ENCODE measurements at places on chromosomes 16 and 17. TPM values are rescaled to one million over a fixed set of nuclear protein-coding genes. Genes with fewer than 3 reads are reported as not detected.

- DNase-seq = no peak
Observed at GRCh38 chr17:64139542-64139941, 9.6 kb upstream of the ERN1 start.

AIPL1 gene
- not detected for polyA plus RNA-seq

GRCh38 chr16:80041410-80041809, 440.9 kb upstream of the MAF start:
- no peak for DNase-seq

TMEM238L gene
- polyA plus RNA-seq = 11.1 TPM

GRCh38 chr17:75874323-75875181, 3.8 kb downstream of the TRIM47 start:
- no peak for DNase-seq

CPSF4L gene
- not detected for polyA plus RNA-seq

GRCh38 chr17:56149266-56150036, 3.8 kb upstream of the ANKFN1 start:
- no peak for DNase-seq

CLEC18C gene
- 67.8 TPM for polyA plus RNA-seq

- no peak for DNase-seq
Observed at GRCh38 chr17:75819678-75820077, 24.5 kb downstream of the UNC13D start.

DNA sequence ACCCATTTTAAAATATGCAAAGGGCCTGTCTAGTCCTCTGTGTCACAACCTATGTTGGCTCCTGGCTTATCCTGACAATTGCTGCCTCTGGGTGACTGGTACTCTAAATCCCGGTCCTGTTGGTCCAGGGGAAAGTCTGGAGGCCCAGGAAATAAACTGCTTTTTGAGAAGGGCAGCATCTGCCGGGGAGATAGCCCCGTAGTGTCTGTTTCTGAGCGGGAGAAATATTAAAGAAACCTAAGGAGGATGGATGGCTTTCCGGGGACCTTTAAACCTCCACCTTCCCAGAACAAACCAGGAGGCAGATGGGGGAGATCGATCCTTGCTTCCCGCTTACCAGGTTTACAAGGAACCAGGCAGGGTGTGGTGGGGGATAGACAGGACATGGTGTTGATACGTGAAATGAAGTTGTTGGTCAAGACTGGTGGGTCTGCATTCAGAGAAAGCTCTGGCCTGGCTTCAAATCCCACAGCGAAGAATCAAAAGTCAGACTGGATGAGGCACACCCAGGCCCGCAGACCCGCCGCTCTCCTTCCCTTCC, 3.8 kb downstream of the HOXB2 start:
- DNase-seq = no peak

MT1G gene
- polyA plus RNA-seq = 90.7 TPM

DNA sequence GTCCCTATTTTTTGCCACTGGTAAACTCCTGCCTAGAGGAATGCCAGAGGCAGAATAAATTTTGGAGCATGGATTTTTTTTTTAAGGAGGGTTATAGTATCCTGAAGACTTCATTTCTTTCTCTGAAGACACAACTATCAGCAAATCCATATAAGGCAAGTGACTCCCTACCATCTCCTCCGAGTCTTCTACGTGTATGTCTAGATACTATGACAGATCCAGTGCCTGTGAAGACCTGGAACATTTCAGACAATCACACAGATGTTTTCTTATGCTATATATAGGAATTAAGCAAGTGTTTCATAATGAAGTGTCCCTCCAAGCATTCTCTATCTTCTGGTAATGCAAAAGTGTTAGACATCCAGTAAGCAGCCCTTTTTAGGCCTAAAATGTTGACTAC, 255.5 kb upstream of the TBX2 start:
- no peak for DNase-seq

GRCh38 chr16:89386306-89387185, 103.8 kb downstream of the ANKRD11 start:
- DNase-seq = no peak

KRTAP1-4 gene
- polyA plus RNA-seq = not detected

GRCh38 chr16:24778671-24779070, 49.2 kb downstream of the TNRC6A start:
- no peak for DNase-seq

WNK4 gene
- 7.1 TPM for polyA plus RNA-seq

PRSS33 gene
- 0.22 TPM for polyA plus RNA-seq

SLC35G6 gene
- 0.26 TPM for polyA plus RNA-seq

GRCh38 chr17:2024572-2025219, 438 bp downstream of the RTN4RL1 start:
- DNase-seq = no peak

GRCh38 chr17:62064029-62064790, 868 bp downstream of the MED13 start:
- no peak for DNase-seq

KRT31 gene
- not detected for polyA plus RNA-seq

GRCh38 chr16:2769675-2770056, 7.4 kb downstream of the ELOB start:
- DNase-seq = no peak

- no peak for DNase-seq
Observed at GRCh38 chr17:81999976-82000802, 22.5 kb downstream of the CENPX start.

- no peak for DNase-seq
Observed at GRCh38 chr16:10992797-10993196, 48.4 kb downstream of the CLEC16A start.

HBA1 gene
- polyA plus RNA-seq = 1,202 TPM

DNA sequence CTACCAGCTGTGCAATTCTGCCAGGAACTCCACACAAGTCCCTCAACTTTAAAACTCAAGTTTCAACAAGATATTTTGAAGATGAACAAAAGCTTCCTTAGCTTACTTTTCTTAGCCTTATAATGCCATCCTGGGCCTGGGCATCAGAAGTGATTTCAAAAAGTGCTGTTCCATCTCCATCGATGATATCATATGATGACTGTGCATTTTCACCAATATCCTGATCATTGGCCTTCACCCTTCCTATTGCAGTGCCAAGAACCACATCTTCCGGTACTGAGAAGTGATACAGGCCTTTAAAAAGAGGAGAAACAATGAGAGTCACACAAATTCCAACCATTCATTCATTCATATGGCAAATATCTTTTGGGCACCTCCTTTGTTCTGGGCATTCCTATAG, 215.4 kb downstream of the CDH8 start:
- no peak for DNase-seq

C16orf86 gene
- polyA plus RNA-seq = 4.1 TPM

DNA sequence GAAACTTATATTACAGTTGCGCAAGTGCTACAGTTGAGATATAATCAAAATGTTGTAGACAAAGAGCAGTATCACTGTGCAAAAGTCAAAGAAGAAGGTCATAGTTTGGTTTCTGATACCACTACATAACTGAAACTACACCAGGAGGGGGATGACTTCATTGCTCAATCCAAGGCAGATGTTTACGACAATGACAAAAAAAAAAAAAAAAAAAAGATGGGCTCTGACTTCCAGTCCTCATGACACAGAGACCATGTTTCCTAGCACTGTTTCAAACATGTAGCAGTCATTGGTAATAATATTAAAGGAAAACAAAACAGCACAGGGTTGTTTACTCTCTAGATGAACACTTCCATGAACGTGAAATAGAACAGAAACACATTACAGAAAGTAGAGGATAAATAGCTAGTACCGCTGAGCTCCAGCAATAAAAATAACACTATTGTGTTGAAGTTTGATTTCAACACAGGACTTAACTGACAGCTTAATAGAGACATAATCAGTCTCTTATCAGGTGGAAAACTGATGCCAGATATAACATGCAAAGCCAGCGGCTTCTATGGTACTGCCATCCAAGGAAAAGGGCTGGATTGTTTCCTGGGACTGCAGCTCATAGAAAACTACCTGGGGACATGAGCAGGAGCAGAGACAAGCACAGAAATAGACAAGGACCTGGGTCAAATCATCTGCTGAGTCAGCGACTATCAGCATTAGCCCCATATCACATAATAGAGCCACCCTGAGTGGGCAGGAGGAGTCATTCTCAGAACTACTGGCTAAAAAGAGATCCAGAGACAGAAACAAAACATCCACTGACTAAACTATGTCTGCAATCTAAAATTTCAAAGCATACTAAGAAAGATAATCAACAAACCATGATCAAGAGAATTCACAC, 463.6 kb upstream of the SOX9 start:
- no peak for DNase-seq

ANKRD40CL gene
- 0.24 TPM for polyA plus RNA-seq

GRCh38 chr16:2777231-2777902, at the start of gene ELOB:
ELOB (minus strand) TSS chr16:2777280; CDS start chr16:2777239, 41 bp downstream.
- DNase-seq = peak; percentile 82

DNA sequence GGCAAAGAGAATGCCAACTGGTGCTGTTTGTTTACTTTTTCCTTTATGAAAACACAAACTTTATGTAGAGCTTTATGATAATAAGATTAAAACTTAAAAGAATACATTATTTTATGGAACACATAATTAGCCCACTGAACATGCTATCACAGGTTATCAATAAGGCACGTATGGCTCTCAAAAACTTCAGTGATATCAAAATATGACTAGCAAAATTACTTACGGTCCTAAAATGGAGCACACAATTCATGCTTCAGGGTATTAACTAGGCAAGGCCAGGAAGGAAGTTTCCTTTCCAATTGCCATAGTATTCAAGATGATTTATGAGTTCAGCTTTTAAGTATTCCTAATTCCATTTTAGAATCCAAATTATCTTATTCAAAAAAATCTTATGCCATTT, 3.6 kb downstream of the RNF43 start:
- DNase-seq = no peak

- no peak for DNase-seq
Observed at GRCh38 chr17:73802314-73802713, 158.1 kb upstream of the SDK2 start.

GRCh38 chr17:37737081-37737480, 7.8 kb downstream of the HNF1B start:
- no peak for DNase-seq

Data from renal cortex interstitium (tissue), 15 donors.